GM10248 (cell line): ENCODE measurements at places on chromosomes 6 and 20.

DNA sequence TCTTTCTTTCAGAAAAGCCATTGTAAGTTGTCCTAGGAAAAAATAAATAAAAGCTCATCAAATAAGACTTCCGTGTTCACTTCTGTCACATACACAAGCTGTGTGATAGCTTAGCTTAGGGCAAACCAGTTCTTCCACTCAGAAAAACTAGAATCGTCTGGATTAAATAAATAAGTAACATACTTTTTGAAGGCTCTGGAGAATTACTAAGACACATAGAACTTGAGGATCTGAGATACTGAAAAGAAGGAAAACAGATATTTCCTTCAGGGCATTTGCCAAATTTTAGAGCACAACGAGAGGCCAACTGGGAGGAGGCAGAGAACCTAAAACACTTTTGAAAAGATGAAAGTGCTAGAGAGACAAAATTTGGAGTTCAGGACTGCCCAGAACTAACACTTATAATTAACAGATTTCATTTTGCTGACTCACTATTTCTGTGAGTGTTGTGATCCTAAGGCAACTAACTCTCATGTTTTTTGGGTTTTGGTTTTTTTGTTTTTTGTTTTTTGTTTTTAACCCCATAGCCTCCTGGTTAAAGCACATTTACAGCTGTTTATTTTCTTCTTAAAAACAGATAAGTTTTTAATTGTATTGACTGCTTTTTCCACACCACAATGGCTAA lies 38.7 kb upstream of the THEMIS start:
- DNase-seq, result no peak

DNA sequence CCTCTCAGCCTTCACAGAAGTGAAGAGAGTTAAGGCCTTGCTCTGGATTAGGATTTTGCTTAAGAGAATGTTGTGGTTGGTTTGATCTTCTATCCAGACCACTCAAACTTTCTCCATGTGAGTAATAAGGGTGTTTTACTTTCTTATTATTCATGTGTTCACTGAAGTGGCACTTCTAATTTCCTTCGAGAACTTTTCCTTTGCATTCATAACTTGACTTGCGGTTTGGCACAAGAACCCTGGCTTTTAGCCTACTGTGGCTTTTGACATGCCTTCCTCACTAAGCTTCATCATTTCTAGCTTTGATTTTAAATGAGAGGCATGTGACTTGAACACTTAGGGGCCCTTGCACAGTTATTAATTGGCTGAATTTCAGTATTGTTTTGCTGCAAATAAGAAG lies 166.1 kb upstream of the OPRM1 start:
- no peak for DNase-seq

DNA sequence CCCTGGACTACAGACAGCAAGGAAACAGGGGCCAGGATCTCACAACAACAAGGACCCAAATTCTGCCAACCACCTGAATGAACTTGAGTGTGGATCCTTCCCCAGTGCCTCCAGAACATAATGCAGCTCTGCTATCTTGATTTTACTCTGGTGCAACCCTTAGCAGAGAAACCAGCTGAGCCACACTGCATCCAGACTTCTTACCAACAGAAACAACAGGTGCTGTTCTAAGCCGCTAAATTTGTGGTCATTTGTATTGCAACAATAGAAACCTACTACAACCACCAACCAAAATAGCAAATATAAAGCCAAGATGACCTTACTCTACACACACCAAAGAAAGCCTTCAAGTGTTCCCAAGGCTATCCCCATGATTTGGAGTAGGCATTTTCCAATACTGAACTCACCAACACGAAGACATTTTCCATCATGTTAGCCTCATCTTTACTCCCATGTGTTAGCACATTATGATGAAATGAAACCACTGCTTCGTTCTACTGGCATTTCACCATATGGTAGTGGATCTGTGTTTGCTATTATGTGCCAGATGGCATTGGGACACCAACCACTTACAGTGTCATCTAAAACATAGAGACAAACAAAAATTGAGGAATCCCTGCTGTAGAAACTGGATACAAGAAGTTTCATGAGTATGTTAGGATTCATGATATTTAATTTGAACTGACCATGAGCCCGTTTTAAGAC lies 249.8 kb upstream of the ID4 start:
- no peak for DNase-seq

- no peak for DNase-seq
Observed at GRCh38 chr6:137226697-137227096, 7.5 kb upstream of the IFNGR1 start.
